Stimulated activated CD4-positive, alpha-beta T cell treated with anti-CD3 and anti-CD28 coated beads, Interleukin-12 subunit alpha, Interleukin-12 subunit beta, amount 100 ng/mL, for 48 hours (primary cell): ENCODE measurements at places on chromosomes 2 and 18.

DNA sequence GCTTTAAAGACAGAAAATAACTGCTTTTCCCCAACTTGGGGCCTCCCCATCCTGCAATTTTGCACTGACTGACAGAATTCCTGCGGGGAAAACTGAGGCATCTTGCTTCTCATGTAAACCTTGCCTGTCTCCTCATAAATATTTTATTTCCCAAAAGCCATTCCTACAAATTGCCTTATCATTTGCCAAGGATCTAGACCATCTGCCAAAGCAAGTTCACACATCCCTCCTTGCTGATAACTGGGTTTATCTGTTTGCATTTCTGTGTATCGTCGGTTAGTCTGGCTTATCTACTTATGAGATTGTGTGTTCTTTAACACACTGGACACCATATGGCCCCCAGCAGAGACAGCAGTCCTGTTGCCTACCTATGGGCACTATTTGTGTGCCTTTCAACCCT lies 3.0 kb upstream of the CNGA3 start:
- no peak for DNase-seq

- DNase-seq = no peak
Observed at GRCh38 chr2:133607679-133608078, 39.4 kb upstream of the NCKAP5 start.

DNA sequence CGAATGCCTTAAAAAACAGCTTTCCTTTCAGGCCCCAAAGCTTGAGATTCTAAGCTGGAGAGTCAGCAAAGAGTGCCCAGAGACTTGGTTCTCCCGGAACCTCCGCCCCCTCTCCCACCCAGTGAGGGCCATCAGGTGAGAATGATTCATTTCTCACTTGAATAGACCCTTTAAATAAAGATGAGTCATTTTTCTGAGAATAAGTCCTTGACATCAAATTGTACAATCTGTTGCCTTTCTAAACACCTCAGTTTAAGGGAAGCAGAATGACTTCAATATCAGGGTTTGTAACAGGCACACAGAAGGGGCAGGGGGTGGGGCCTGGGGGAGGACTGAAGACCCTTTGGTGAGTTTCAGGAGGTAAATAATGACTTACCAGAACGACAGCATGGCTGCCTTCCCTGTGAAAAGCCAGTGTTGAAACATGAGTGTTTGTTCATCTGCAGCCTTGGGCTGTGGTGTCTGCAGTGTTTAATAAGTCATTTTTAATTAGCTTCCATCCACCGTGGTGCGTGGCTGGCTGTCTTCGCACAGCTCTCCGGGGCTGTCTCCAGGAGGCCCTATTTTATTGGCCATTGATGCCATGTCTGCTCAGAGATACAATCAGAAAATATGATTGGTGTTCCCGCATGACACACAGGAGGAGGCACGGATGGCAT lies 134.9 kb upstream of the ZNF236 start:
- no peak for DNase-seq

GRCh38 chr18:70994116-70994515 lies 705.3 kb downstream of the SOCS6 start:
- no peak for DNase-seq

DNA sequence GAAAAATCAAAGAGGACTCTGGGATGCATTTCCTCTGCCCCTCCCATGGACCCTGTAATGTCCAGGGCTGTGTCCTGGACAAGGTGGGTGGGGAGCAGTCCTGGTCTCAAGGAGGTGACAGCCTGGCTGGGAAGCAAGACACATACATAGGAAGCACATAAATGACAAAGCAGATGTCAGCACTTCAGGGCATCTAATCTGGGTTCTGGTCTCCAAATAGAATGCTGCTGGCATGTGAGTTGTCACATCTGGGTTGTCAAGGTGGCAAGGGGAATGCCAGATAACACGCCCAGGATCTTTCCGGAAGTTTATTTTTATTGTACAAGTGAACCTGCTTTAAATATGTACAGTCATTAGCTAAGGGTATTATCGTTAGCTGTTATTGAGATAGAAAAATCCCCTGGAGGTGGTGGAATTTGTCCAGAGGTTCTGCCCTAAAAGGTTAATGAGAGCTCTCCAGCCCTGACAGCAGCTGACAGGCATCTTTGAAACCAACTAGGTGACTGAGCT lies 5.6 kb downstream of the IL1F10 start:
- DNase-seq = no peak

- no peak for DNase-seq
Observed at GRCh38 chr2:12560618-12561017, 156.1 kb upstream of the TRIB2 start.

GRCh38 chr2:206085742-206086445 lies at the start of gene INO80D:
TSS of gene INO80D (minus strand) at chr2:206086174. CDS start at chr2:206063016, 23,158 bp downstream.
- DNase-seq = peak; percentile 72

DNA sequence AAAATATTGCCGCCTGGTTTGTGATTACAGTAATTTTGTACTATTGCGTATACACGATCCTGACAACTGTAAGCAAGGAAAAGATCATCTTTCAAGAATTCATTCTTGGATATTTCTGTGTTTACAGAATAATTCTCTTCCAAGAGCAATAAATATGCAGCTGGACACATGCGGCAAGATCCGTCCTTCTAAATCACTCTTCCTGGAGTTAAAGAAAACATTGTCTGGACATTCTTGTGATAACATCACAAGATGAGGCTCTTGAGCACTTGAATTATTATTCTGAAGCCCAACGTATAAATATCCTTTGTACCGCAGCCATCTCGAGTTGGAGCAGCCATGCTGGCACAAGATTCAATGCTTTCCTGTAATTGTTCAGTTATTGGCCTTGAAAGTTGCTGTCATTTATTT lies 9.9 kb downstream of the FHL2 start:
- no peak for DNase-seq

DNA sequence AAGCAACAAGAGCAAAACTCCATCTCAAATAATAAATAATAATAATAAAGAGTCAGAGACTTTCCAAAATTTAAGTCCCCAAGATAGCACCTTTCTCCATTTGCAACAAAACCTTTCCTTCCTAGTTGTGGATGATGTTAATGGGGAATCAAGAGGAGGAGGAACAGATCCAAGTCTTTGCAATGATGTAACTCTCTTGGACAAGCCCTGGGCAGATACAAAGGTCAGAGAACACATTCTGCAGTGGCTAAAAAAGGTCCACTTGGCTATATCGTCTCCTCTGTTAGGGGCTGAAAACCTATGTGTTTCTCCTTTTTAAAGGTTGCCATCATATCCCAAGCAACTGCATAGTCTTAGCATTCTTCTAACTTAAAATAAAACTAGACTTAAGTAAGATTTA lies 151.1 kb downstream of the TMEM163 start:
- DNase-seq = no peak

DNA sequence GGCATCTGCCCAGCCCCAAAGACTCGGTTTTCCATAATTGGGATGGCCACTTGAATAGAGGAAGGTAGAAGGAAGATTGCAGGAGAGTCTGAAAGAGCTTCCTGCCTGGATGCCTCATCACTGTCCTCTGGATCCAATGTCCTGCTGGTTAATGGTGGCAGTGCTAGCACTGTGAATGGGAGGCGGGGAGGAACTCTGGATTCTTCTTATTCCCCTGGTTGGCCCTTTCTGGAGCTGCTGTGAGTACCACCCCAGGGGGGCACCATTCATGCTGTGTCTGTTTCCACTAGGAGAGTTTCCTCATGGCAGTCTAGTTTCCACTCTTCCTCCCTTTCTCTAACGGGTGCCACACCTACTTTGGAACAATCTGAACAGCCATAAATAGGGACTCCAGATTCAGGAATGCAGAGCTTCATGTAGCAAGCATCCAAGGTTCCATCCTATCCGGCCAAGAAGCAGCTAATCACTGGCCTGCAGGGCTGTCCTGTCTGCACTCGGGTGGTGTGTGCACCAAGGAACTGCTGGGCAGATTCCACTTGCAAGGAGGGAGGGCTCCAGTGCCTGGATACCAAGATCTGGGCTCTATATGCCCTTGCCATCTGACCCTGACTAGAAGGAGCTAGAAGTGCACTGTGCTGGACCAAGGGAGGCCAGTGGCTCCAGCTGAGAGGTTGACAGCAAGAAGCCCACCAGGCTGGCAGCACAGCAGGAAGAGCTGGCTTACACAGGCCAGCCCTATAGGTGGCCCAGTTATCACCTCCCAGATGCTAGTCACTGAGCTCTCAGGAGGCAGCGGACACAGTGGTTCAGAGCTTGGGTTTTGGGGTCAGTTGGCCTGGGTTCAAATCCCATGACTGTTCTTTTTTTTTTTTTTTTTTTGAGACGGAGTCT lies 4.6 kb upstream of the ATOH8 start:
- no peak for DNase-seq
